NCI-H1092 (cell line): ENCODE measurements at places on chromosomes 4 and X.

- no peak for DNase-seq
These were observed 98.9 kb downstream of the LARP1B start for GRCh38 chr4:128159967-128160366.

- DNase-seq = no peak
These were observed 392.4 kb upstream of the ATOH1 start for GRCh38 chr4:93436000-93436626.

DNA sequence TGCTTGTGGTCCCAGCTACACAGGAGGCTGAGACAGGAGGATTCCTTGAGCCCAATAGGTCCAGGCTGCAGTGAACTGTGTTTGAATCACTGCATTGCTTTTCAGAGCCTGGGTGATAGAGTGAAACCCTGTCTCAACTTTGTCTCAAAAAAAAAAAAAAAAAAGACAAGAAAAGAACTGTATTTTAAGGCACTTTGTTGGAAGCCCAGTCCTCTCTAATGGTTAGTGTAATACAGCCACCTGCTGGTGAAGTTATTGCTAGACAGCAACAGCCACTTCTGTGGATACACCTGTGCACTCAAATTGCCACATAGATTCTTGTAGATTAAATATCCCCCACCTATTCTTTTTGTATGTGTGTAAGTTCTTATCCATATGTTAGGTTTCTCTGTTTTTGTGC, 10.1 kb upstream of the FGG start:
- DNase-seq = no peak

DNA sequence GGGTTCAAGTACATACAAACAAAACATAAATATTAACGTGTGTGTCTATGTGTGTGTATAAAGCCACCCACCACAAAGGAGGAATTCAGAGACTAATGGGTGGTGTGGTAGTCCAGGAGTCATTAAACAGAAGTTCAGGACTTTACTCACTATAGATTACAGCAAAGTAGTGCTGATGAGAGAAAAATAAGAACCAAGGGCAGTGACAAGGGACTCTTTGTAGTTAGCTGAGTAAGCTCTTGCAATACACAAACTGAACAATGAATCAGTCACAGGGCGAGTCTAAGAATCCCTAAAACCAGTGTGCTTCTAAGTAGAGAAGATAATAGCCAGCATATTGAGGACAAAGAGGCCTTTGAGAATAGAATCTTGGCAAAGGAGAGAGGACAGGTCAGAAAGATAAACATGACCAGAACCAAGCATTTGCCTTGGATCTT, 232.4 kb downstream of the PPP3CA start:
- DNase-seq = no peak

DNA sequence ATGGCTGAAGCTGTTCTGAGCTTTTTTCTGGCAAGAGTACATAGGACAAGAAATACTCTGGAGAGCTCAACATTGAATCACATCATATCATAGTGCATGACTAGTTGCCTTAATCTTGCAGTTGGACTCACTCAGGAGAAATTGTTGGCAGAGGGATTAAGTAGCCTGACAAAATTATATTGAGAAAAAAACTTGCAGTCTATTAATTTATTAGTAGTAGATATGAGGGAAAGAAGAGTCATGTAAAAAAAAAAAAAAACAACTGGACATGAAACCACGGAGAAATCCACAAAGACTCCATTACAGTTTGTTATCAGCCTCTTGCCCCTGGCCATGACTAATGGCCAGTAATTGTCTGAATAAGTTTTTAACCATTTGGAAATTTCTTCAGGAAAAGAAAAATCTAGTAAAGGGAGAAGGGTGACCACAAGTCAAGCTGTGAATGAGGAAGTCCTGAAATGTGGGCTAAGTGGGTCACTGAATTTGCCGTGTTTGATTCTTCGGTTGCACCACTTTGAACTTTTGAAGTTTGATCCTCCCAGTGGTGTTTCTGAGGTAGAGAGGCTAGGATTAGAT, 45.6 kb downstream of the FHL1 start:
- DNase-seq = no peak

GRCh38 chr4:69092190-69092589, 4.1 kb upstream of the UGT2B7 start:
- no peak for DNase-seq

- DNase-seq = peak; percentile 1
These were observed 20.3 kb downstream of the MEPE start for GRCh38 chr4:87853108-87853507.

- DNase-seq = no peak
These were observed 47.7 kb downstream of the RPS6KA3 start for GRCh38 chrX:20218836-20219505.

DNA sequence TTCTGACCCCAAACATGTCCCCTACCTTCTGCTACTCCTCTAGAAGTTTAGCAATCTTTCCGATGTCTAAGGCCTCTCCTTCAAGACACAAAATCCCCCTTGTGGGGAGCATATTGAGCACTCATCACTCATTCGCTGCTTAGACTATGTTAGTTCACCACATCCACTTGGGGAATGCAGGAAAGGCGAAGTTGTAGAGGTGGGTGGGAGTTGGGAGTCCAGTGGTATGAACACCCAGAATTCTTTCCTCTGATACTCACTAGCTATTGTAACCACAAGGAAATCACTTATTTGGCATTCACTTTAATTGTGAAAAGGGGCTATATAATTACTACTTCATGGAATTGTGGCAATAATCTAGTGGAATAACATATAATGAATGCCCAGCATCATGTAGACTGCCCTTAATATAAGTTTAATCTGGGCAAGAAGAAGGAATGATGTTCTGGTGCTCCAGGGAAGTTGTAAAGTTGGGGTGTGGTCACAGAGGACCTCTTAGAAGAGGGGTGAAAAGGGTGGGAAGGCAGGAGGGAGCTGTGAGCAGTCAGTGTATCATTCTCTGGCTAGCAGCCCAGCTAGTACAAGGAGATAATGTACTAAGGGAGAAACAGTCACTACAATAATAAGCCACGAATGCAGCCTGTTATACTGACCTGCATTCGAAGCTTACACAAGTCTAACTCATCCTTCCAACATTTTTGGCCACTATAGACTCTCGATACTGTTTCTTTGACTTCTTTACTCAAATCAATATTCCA, 468.2 kb upstream of the DIPK2B start:
- DNase-seq = no peak

DNA sequence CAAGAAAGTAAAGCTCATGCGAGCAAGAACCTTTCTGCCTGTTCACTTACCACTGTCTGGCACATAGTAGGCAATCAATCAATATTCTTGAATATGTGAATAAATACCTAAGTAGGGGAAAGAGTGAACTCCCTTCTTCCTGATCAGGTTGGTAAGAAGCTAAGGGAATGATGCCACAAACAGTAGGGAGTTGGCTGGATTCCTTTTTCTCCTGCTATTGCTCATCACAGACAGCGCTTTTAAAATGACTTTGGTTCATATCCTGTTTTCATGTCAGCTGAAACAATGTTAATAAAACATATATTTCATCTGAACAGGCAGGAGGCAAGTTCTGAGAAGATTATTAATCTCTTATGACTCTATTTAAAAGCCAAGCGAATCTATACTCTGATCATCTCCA, 99.2 kb downstream of the NSUN7 start:
- DNase-seq = no peak

DNA sequence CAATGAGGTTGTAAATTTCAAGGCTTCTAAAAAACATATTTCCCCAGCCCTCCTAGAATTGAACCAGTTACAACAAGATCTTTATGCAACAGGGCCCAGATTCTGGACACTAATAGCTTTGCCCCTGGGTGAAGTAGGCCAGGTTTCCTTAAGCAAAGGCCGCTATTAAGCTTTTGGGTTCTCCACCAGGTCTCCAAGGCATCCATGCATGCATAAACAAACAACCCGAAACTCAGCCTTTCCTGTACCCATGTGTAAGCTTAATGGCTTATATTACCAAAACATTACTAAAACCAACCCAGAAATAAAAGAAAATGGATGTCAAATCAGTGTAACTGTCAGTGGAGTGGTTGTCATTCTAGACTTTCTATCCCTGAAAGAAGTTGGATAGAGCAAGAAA, 137.1 kb downstream of the ARHGAP6 start:
- DNase-seq = no peak

- DNase-seq = no peak
These were observed 2.8 kb upstream of the ZNF718 start for GRCh38 chr4:121408-122084.

GRCh38 chrX:6149060-6149872, 79.4 kb downstream of the NLGN4X start:
- DNase-seq = peak; percentile 96

DNA sequence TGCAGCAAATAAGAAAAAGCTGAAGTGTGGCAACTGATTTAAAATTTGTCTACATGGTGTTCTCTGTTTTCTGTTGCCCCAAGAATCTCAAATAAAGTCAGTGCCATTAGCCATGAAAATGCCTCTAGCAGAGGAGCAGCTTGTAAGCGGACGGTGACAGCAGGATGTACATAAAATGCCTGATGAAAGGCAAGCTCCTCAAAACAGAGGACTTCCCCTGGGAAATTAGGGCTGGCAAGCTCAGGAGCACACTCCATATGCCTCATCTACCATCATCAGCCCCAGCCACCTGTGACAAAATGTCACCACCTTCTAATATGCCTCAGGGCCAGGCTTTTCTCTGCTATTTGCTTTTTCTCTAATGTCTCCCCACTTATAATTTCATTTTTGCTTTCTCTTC, 54.5 kb downstream of the ASB9 start:
- DNase-seq = no peak

DNA sequence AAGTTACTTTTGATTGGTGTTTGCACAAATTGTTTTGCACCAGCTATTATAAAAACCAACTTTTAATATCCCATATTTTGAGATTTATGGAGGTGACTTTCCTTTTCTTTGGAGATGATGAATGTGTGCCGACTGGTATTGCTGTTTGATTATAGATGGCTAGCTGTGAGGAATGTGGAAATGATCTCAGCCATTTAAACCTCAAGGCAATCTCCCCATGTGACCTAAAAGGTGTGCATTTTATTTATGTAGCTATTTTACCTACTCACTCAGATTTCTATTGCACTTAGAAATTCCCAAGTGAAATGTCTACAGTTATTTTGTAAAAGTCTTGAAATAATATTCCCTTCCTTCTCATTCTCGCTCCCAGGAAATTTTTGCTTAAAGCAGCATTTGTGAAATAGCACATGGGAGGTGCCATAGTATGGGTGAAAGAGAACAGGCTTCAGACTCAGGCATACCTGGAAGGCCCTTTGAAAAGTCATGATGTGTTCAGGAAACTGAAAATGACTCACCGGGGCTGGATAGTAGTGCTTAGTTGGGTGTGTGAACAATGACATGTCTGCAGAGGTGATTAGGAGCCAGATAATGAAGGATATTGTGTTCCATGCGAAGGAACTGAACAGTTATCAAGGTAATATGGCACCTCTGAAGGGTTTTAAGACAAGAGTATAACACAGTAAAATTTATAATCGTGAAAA, 247.6 kb downstream of the CBLL2 start:
- no peak for DNase-seq

- DNase-seq = no peak
These were observed 10.1 kb downstream of the PITX2 start for GRCh38 chr4:110612631-110613269.

- DNase-seq = no peak
These were observed 165.6 kb upstream of the HCCS start for GRCh38 chrX:10945498-10945897.

GRCh38 chrX:13284570-13284969, 35.3 kb downstream of the ATXN3L start:
- DNase-seq = no peak

DNA sequence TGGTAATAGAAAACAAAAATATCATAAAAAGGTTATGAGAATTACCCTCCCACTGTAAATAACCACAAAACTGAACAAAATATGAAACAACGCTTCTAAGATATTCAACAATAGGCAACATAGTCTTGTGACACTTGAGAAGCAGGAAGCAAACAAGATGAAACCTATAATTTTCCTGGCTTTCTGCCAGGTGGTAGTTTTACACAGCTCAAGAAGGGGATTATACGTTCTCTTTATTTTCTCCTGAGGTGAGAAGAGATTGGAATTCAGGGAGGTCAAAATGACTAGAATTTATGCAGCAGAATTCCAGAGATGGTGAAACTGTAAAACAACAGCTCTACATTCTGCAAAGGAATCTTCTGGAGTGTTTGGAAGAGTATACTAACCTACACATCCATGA, 186.0 kb downstream of the HHIP start:
- DNase-seq = no peak

- DNase-seq = no peak
These were observed 97.6 kb upstream of the ARSJ start for GRCh38 chr4:114076899-114077570.

GRCh38 chrX:67723580-67724351, 179.9 kb downstream of the AR start:
- DNase-seq = no peak

- no peak for DNase-seq
These were observed 36.7 kb downstream of the FGFRL1 start for GRCh38 chr4:1047976-1048772.
